T-helper 17 cell (primary cell): ENCODE measurements at places on chromosomes 5 and 9. TPM values are rescaled to one million over a fixed set of nuclear protein-coding genes. Genes with fewer than 3 reads are reported as not detected.

SVEP1 gene
- total RNA-seq: 0.08 TPM

LPAR1 gene
- total RNA-seq: not detected

RMI1 gene
- 0.89 TPM for total RNA-seq

SH3RF2 gene
- 0.60 TPM for total RNA-seq

ACOT12 gene
- not detected for total RNA-seq

GRCh38 chr9:135864447-135865049 lies 42.8 kb downstream of the CAMSAP1 start:
- DNase-seq: peak; percentile 40

- no peak for DNase-seq
These were observed 1.6 kb downstream of the KLHL3 start for GRCh38 chr5:137734331-137734730.

DNA sequence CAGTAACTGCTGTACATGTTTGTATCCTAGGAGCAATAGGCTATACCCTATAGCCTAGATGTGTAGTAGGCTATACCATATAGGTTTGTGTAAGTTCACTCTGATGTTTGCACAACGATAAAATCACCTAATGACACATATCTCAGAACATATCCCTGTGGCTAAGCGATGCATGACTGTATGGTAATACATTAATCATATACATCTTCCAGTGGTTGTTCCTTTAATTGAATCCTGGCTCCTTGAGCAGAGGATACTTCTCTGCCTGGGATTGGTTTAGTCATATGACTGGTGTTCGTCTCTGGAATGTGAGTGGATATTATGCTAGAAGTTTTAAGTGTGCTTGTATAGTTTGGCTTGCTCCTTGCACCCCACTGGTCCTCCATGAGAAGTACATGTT lies 425.8 kb downstream of the MAN2A1 start:
- no peak for DNase-seq

DNA sequence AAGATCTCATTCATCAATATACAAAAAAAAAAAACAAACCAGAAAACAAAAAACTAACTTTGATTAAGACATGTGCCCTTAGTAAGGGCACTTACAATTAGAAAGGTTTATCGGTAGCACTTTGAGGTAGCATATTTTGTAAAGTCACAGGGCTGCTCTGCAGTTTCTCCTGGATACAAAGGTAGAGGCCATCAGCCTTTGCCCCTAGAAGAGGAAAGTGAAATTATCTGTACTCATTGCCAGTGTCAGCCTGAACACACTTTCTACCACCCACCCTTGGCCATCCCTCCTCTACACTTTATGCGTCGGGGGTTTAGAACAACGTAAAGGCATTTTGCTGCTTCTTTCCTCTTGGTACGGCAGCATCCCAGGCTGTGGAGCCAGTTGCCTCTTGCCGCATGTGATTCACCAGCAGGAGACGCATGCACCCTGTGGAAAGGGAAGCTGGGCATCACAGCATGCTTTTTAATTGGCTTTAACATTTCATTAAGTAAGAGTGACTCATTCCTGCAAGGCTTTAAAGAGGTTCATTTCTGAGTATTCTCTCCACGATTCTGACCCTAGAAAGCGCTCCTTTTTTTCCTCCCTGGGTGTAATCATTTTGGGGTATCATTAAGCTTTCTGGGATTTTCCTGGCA lies 84.6 kb downstream of the CEMIP2 start:
- DNase-seq: no peak

DNA sequence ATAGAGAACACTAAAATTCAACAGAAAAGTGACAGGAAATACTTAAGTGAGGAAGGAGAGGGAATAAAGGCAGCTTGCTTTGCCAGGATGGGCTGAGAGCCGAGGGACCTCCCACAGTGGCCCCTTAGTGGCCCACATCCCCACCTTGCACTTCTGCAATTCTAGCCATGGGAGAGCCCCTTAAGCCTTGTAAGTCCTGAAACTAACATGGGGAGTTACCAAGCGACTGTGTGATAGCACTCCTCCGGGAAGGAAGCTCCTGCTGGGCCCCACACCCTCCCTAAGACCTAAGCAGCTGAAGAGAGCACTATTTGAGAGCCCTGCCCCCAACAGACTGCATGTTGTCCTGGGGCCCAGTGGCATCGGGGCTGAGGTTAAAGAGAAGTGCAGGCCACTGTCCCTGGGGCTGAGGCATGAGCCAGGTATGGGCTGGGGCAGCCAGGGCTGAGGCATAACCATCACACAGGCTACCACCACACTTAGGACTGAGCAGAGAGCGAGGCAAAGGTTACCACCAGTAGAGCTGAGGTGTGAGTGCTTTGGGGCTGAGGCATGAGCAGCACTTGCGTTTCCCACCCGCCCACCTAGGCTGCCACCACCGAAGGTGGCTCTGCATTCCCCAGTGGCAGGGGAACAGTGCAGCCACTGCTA lies 301.8 kb upstream of the TRPC7 start:
- no peak for DNase-seq

- DNase-seq: no peak
These were observed 106.3 kb downstream of the NDUFAF2 start for GRCh38 chr5:61051267-61051666.

DNA sequence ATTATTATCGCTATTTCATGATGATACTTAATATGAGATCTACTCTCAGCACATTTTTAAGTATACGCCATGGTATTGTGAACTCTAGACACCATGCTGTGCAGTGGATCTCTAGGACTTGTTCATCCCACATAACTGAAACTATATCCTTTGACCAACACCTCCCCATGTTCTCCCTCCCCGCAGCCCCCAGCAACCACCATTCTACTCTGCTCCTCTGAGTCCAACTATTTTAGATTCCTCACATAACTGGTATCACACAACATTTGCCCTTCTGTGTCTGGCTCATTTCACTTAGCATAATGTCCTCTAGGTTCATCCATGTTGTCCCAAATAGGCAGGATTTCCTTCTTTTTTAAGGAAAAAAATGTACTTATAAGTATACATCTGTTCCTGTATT lies 6.6 kb upstream of the TBC1D2 start:
- no peak for DNase-seq

GRCh38 chr9:35035851-35036701 lies 36.3 kb downstream of the VCP start:
- peak; percentile 11 for DNase-seq

- DNase-seq: no peak
These were observed 65.1 kb upstream of the IL33 start for GRCh38 chr9:6150483-6150882.

DNA sequence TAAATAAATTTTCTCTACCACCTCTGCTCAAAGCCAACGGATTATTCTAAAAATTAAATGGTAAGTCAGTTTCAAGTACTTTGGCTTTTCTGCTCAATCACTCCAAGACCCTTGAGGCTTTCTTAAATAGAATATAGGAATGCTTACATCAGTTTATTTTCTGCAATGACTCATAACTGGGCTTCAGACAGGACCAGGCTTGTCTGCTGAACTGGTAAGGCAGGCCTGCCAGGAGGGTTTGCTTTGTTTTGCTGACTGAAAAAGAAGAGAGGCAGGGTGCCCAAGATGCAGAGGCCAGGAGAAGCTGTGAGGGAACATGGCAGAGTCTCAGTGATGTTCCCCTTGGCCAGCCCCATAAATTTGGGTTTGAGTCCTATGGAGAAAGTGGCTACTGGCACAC lies 60.3 kb upstream of the EPB41L4A start:
- DNase-seq: no peak

GRCh38 chr5:172835994-172836356 lies 1.9 kb downstream of the ERGIC1 start:
- no peak for DNase-seq

DNA sequence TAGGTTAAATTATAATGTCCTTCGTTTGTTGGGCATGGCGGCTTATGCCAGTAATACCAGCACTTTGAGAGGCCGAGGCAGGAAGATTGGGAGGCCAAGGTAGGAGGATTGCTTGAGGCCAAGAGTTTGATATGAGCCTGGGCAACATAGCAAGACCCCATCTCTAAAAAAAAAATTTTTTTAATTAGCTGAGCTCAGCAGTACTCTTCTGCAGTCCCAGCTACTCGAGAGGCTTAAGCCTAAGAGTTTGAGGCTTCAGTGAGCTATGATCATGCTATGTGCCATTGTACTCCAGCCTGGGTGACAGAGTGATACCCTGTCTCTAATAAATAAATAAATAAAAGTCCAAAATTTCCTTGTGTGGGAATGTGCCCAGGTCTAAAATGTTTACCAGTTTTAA lies 9.1 kb upstream of the MSANTD3 start:
- DNase-seq: no peak

DNA sequence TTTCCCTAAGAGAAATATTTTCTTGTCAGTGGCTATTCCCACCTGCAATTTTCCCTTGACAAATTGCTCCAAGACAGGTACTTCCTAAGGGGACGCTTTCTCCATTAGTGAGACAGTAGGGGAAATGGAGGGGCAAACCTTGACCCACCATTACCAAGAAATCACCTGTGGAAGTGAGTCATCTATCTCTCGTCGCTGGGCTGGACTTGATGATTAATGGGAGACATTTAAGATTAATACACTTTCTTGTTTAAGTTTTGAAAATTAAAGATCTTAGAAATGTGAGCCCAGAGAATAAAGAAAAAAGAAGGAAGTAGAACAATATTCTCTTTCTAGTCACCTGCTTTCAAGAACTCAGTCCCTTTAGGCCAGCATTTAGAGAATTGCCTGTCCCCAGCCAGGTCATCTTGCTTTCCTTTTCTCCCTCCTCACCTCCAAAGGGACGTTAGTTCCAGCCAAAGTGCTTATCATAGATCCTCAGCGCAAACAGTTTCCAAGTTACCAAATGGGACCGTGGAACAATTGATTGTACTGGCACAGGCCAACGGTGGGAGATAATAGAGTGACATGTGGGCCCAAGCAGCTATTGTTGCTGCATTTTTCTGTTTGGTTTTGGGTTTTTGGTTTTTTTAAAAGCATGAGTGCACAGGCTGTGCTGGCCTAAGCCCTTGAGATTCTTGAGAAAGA lies 284.4 kb downstream of the ENC1 start:
- no peak for DNase-seq

- DNase-seq: no peak
These were observed 30.9 kb upstream of the SLC46A2 start for GRCh38 chr9:112921549-112921948.

- no peak for DNase-seq
These were observed 820.7 kb upstream of the TYRP1 start for GRCh38 chr9:11872471-11872870.
